ENCODE measurements at places on chromosomes 1 and 21.

DNA sequence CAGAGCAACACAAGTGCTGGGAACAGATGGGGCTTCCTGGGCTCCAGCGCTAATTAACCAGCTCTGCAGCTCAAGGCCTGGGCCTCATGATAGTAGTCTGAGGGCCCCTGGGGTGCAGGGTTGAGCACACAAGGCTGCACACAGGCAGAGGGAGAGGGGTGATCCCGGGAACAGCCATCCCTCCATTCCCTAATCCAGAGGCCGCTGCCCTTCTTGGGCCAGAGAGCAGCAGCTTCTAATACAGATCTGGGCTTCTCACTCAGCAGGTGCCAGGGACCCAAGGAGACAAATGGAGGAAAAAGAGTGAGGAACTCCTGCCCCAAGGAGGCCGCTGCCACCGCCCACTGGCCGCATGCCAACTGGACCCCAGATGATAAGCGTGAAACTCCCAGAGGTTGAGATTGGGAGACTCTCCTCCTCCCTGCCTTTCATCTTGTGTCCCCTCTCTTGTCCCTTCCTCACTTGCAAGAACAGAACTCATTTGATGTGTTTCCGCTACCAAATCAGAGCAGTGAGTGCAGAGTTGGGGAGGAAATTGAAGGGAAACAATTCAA lies 58.0 kb upstream of the IFNAR2 start:
- no peak for DNase-seq

GRCh38 chr1:201475130-201475529 lies 6.1 kb upstream of the PHLDA3 start:
- no peak for DNase-seq

DNA sequence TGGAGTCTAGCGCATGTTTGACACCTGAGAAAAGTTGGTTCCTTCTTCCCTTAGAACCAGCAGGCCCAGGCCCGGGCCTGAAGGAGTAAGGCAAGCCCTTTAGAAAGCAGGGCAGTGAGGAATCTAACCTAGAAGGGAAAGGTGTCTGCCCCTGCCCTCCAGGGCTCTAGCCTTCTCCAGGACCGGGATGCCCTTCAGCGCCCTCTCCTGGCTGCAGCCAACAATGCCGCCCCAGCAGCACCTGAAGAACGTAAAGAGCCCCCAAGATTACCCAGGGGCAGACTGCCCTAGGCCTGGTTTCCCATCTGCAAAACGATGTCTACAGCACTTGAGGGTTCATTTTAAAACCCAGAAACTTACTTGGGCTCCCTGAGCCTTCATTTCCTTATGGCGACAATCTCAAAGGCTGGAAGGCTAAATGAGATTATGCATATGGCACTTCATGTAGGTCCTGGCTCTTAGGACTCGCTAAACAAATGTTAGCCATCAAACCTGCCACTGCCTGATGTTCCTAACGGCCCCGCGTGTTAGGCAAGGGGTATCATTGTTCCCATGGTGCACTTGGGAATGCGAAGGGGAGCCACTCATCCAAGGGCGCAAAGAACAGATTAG lies 106.7 kb upstream of the KLHDC7A start:
- no peak for DNase-seq

DNA sequence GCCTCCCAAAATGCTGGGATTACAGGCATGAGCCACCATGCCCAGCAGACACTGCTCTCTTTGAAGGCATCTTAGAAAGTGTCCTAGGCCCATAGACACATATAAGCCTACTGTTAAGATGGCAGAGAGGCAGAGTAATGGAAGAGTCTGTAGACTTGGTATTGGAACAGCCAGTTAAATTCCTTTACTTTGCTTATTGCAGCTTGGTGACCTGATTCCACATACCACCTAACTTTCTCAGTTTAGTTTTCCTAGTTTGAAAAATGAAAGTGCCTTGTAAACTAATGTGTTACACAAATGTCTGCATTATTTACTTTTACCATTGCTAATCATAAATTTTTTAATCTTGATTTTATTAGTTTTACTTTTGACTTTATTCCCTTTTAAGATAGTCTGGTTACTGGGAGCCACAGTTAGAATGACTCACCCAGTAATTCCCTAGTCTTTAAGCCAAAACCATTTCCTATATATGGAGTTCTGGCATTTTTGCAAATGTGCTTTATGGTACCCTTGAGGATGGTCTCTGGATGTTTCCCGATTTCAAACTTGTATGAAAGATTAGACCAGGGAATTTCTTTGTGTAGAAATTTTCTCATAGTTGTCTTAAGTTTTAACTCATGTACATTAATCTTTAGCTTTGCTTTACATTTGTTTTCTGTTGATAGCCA lies 6.4 kb downstream of the SMAP2 start:
- no peak for DNase-seq

- no peak for DNase-seq
These were observed 56.5 kb upstream of the BACH1 start for GRCh38 chr21:29242201-29242600.

GRCh38 chr1:40078512-40079333 lies 18.3 kb downstream of the PPT1 start:
- DNase-seq = no peak

GRCh38 chr21:27814226-27814625 lies 847.3 kb upstream of the ADAMTS5 start:
- no peak for DNase-seq

GRCh38 chr1:78797108-78797781 lies 147.6 kb downstream of the IFI44 start:
- DNase-seq = no peak

DNA sequence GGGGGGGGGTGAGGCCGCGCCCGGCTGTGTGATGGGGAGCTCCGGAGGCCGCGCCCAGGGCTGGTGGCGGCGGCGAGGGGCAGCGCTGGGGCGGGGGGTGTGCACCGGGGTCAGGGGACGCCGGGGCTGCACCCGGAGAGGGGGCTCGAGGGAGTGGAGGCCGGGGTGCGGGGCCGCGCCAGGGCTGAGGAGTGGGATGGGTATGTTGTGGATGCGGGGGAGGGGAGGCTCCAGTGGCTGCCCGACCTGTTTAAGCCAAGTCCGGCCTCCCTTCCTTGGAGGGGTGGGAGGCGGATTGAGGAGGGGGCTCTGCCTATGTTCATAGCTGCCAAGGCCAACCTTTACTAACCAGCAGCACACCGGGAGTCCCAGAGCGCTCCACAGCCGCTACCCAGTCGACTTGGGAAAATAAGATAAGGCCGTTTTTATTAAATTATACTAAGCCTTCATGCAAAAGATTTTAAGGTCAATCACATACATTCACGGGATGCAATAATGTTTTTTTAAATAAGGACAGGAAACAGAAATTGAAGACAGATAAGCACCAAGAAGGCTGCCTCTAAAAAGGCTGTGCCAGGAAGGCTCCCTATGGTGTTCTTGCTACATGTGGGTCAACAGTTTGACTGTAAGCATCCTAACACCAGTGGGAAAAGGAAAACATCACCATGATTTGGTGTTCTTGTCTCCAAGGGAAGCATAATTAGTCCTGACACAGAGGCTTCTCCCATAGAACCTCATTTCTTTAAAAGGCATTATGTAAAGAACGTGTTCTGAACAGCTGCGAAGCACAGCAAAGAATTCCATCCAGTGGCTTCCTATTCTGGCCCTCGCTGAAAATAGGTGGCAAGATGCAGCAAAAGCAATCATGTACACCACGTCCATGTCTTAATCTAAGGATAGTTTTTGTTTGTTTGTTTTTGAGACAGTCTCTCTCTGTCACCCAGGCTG lies 626 bp upstream of the HLCS start:
- no peak for DNase-seq

DNA sequence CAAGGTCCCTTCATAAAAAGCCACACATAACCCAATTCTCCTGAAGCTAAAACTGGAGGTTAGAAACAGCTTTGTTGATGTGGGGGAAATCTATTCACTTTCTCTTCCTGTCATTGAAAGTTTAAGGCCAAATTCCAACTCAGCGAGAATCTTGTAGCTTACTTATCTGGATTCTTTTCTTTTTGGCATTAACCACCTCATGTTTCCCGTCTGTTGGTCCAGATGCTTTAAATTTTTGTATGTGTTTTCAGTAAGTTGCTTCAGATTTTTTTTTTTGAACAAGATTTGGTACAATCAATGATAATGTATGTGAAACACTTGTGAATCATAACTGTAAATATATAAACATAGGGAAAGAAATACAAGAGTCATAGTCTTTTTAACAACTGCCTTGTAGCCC lies 33.7 kb upstream of the NEK7 start:
- DNase-seq = no peak

GRCh38 chr1:21589618-21590017 lies 79.5 kb downstream of the RAP1GAP start:
- no peak for DNase-seq

- DNase-seq = no peak
These were observed 1282.9 kb upstream of the B3GALT2 start for GRCh38 chr1:194469282-194469681.

DNA sequence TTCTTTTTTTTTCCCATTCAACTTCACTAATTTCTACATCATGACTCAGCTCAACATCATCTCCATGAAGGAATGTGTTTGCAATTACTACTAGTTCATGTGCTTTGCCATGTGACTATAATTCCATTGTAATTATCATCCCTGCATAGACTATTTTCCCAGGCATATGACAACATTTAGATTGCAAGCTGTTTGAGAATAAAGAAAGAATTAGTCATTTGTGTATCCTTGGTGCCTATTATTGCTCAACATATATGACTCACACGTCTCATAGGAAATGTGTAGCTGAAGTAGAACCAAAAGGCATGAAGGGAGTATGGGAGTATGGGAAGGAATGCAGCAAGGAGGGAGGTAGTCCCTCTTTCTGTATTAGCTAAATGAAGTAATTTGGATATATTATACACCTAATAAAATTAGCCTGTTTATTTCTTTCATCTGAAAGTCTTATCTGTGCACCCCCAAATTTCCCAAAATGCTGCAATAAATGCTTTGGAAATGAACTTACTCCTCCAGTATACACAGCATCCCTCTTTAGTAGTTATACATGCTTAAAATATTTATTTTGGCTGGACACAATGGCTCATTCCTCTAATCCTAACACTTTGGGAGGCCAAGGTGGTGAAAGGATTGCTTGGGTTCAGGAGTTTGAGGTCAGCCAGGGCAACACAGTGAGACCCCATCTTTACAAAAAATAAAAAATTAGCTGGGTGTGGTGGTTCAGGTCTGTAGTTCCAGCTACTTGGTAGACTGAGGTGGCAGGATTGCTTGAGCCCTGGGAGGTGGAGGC lies 316.9 kb upstream of the ADGRL4 start:
- no peak for DNase-seq

DNA sequence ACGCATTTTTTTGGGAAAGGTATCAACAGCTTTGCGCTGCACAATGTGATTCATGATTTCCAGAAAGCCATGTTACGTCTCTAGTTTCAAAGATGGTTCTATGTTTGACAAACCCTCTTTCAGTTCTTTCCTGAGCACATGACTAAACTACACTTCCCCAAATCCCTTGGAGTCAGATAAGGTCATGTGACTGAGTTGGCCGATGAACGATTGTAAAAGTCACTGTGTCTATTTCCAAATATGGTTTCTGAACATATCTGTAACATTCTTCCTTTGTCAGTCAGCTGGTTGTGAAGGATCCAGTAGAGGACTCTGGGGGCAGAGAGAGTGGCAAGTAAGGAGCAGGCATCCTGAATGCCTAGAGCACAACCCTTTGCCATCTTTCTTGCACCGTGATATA lies 35.4 kb downstream of the TMPRSS15 start:
- no peak for DNase-seq

GRCh38 chr1:115118611-115119010 lies 29.3 kb upstream of the TSPAN2 start:
- DNase-seq = no peak

GRCh38 chr1:234997896-234998741 lies 130.5 kb downstream of the TOMM20 start:
- DNase-seq = no peak

DNA sequence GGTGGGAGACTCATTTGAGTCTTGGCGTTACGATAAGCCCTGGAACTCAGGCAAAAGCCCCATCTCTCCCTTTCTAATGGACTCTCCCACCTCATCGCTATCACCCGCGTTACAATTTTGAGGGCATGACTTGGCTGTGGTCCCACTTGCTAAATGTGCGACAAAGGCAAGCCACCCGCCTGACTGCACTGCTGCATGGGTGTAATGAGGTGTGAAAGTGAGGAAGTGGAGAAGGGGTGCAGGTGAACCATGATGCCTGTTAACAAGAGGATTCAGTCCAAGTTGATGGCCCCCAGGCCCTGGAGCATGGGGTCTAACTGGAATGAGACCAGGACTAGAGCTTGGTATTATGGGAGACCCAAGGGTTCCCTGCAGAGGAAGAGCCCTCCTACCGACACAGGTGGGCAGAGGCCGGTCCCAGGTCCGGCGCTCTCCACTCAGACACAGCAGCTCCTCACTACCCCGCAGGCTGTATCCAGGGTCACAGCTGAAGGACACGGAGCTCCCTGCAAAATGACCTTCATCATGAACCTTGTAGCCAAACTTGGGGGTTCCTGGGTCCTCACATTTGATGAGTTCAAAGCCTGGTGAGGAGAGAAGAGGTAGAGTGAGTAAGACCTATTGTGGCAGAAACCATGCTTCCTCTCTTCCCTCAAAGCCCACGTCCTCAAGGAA lies 165.4 kb upstream of the HMGB4 start:
- DNase-seq = no peak

- DNase-seq = no peak
These were observed 14.2 kb downstream of the ATPAF1 start for GRCh38 chr1:46654012-46654411.

DNA sequence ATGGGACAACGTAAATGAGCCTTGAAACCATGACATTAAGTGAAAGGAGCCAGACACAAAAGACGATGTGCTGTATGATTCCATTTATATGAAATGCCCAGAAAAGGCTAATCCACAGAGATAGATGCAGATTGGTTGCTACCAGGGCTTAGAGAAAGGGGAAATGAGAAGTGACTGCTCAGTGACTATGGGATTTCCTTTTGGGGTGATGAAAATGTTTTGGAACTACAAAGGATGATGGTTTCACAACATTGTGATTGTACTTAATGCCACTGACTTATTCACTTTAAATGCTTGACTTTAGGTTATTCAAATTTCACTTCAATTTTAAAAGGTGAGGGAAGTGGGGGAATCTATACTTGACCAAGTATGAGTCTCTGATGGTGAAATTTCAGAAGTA lies 414.3 kb downstream of the SETD4 start:
- no peak for DNase-seq

- no peak for DNase-seq
These were observed 11.4 kb downstream of the EDEM3 start for GRCh38 chr1:184743062-184743756.

GRCh38 chr1:22328331-22329147 lies 123.1 kb upstream of the ZBTB40 start:
- DNase-seq = no peak

DNA sequence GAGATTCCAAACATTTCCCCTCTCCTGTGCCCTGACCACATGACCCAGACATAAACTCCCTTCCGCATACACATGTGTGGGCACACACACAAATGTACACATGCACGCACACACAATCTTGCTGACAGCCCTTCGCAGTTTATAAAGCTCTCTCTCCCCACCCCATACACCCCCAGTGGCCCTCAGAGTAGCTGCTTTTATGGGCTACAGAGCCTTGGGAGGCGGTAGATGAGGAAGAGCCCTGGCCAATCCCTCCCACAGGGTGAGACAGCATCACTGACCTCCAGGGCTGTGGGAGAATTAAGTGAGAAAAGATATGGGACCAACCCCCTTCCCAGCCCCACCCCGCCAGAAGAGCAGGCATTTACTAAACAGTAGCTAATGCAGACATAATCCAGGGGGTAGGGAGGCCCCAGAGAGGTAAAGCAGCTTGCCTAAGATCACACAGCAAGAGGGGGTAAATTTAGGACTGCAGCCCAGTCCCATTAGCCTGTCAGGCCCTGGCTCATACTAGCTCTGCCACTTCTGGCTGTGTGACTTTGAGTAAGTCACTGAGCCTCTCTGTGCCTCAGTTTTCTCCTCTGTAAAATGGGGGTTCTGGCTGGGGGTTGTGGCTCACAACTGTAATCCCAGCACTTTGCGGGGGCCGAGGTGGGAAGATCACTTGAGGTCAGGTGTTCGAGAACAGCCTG lies 5.1 kb downstream of the SDC3 start:
- no peak for DNase-seq
